ENCODE measurements at places on chromosomes 4 and X.
A peak's percentile ranks its signal among the peaks of the same experiment; 100 is the strongest.

DNA sequence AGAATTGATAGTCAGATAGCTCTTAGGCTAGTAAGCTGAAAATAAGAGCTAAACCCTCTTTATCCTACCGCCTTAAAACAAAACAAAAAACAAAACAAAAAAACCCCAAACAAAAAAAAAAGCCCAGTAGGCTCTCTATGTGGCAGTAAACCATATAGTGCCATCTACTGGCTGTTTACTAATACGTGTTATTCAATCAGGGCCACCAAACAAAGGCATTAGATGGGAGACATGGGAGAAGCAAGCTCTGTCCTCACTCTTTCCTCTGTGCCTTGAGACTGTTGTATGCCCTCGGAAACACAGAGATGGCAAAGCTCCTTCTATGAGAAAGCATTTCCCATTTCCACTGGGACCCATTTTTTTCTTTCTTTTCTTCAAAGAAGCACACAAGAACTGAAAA lies 148.8 kb upstream of the MID1 start:
- peak; percentile 81 for DNase-seq

- DNase-seq = no peak
These were observed 25.6 kb upstream of the MSMO1 start for GRCh38 chr4:165301833-165302232.

GRCh38 chrX:554271-554670 lies 76.3 kb upstream of the SHOX start:
- DNase-seq = no peak

DNA sequence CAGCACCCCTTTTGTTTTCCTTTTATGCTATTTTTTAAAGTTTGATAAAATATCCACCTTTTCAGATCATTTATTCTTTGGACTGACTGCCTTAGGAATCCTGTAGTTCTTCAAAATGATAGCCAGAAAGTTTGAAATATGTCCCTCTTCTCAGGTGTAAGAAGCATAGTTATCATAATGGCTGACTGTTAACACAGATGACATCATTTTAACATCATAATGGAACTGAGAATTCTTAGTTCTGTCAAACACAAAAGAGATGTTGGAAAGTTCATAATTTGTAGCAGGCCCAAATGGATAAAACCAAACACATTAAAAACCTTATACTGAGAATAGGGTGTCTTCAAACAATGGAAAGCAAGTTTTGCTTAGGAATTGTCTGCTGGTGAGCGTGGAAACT lies 1254.4 kb downstream of the ADGRL3 start:
- no peak for DNase-seq

- peak; percentile 16 for DNase-seq
These were observed 17.0 kb upstream of the PAPSS1 start for GRCh38 chr4:107736924-107737448.

- DNase-seq = no peak
These were observed 21.8 kb downstream of the FGD1 start for GRCh38 chrX:54473993-54474859.

Data from NCI-H2081 (cell line).